Caudate nucleus (tissue), 63 donors: ENCODE measurements at places on chromosomes 3 and 15.

DNA sequence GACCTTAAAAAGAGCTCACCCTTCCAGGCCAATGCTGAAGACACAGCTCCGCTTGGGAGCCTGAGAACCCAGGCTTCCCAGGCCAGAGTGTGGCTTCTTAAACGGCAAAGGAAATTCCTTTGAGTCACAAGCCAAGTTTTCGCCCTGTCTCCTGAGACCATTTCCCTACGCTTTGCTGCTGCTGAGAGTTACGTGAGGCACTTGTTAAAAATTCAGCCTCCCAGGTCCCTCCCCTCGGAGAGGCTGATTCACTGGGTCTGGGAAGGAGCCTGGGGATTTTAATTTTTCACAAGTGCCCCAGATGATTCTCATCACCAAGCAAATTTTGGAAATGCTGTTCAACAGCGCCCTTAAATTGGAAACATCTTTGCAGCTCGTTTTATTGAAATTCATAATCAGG lies 25.5 kb downstream of the RLBP1 start:
- no peak for DNase-seq

GRCh38 chr3:3792391-3792790 lies 6.8 kb upstream of the LRRN1 start:
- no peak for DNase-seq

GRCh38 chr3:132231633-132232032 lies 85.6 kb upstream of the ACP3 start:
- DNase-seq = no peak

DNA sequence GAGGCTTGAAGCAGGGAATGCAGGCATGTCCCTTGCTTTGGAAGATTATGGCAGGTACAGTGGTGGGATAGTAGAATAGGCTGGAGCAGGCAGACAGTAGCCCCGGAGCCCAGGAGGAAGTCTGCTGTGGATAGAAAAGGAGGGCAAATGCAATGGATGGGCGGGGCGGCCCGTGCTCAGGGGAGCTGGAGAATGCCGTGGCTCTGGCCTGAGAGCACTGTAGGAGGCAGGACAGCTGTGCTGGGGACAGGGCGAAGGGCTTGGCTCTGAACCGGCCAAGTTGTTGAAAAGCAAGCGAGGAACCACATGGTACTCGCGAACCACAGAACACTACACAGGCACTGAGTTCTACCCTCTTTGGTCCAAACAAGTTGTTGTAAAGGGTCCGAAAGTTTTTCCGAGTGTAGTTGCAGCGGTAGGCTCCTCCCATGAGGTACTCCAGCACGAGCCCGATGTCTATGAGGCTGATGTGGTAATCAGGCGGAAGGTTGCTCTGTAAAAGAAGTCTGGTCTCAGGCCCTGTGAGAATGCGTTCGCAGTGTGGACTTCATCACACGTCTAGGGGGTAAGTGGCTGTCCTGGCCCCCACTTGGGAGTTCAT lies 54.7 kb downstream of the TRPM1 start:
- DNase-seq = no peak

- DNase-seq = no peak
These were observed 15.2 kb downstream of the RAB11A start for GRCh38 chr15:65884511-65884910.

DNA sequence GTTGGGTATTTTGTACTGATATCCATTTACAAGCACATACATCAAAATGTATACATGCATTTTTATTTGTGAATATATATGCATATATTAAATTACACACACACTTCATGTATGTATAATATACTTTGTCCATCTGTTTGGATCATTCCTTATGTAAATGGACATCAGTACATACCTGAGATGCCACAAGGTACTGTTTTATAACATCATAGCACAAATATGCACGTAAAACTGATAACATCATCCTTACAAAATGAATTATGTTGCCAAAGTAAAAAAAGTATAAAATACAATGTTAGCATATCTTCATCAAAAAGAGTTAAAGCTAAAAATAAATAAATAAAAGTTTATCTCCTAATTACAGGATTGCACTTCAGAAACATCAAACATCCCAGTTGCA lies 634.8 kb upstream of the UBE2E2 start:
- no peak for DNase-seq

GRCh38 chr15:96304839-96305238 lies 25.7 kb upstream of the NR2F2 start:
- no peak for DNase-seq

- no peak for DNase-seq
These were observed at the start of gene ENTPD3 for GRCh38 chr3:40387001-40387894. Gene ENTPD3, plus strand, starts transcription at chr3:40387184. Its CDS starts 874 bp downstream, at chr3:40388058.

GRCh38 chr3:29720665-29721064 lies 439.8 kb downstream of the RBMS3 start:
- DNase-seq = no peak

DNA sequence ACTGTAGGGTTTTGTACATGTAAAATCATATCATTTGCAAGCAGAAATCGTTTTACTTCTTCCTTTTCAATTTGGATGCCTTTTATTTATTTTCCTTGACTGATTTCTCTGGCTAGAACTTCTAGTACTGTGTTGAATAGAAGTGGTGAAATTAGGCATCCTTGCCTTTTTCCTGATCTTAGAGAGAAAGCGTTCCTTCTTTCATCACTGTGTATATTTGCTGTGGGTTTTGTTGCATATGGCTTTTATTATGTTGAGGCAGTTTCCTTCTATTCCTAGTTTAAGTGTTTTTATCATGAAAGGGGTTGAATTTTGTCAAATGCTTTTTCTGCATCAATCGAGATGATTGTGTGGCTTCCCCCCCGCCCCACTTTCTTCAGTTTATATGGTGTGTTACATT lies 140.9 kb downstream of the ATG7 start:
- DNase-seq = no peak

DNA sequence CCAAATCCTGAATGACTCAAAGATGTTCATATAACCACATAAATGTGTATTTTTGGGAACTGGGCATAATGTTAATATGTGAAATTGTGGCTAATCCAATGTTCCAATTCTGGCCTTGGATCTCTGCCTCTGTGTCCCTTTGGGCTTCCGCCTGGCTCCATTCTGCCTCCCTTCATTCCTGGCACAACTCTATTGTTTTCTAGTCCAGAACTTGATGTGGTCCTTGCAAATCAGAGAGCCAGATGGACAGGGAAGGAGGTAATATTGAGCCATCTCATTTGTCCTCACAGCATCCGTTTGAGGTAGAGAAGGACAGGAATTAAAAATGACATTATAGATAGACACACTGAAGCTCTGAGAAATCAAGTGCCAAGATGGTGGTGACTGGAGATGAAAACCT lies 355.7 kb upstream of the TBL1XR1 start:
- no peak for DNase-seq

DNA sequence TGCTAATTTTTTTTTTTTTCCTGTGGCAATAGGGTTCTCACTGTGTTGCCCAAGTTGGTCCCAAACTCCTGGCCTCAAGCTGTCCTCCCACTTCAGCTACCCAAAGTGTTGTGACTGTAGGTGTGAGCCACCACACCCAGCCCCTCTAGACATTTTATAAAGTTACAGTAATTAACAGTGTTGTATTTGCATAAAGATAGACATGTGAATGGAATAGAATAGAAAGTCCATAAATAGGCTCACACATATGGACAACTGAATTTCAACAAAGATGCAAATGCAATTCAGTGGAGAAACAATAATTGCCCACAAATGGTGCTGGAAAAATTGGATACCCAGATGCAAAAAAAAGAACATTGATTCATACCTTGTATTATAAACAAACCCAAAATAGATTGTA lies 39.9 kb downstream of the PLS1 start:
- DNase-seq = no peak

DNA sequence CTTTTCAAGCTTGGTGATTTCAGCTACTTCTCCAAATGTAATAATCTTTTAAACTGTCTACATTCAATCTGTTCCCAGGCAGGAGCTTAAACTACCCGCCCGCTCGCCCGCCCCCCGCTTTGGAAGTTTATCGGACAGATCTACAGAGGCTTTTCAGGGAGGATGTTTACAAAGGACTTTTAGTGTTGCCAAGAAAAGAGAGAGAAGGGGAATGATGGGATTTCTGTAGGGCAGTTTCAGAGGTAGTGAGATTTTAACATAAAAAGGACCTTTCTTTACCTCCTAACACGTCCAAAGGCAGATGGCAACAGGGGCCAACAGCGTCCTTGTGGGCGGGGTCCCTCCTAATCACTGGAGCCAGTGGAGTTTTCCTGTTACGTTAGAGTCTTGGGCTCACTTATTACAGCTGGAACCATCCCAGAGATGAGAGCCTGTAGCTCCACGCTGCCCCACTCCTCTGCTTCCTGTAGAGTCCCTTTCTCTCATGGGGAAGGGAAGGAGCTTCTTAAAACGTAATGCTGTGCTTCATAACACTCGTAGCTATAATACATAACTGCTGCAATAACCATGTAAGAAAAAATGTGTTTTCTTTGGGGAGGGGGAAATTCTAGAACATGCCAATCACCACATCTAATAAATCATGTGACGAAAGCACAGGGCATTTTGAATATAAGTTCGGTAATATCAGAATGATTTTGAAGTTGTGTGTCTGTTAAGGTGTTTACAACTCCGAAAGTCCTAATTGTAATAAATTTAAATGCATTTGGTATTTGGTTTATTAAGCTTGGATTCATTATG lies 30.9 kb downstream of the HES1 start:
- no peak for DNase-seq

DNA sequence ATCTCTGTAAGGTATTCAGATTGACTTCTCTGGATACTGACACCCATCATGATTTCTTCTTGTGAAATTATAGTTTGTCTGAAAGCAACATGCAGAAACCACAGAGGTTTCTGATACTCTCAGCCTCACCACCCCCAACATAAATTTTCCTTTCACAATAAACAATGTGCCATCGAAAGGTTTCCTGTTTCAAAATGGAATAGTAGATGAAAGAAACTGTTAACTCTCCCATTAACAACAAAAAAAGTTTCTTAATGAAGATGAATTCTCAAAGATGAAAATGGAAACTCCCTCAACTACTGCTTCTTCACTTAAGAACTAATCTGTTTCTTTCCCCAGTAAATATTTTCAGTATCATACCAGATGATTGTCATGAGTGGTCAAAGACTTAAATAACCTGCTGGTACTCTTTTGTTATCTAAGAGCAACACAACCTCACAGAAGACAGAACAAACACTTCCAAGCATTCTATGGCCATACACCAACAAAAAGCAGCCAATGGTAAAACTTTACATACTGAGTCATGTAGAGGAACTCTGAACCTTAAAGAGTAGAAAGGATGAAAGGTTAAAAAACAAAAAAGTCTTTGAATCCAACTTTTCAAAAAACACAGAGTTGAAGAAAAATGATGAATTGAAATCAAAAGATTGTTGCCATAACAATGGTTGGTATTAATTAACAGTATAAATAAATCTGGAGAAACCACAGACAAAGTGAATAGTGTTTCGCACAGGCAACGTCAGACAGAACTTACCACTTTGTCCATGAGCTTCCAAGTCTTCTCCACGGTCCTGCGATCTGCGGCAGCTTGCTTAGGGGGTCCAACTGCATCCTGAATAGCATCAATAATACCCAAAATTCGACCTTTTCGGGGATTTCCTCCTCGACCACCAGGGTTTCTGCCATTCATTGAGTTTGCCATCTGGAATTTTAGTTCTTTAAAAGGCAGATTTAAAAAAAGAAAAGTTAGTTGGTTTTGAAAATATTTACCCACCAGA lies 1.9 kb downstream of the CBLB start:
- DNase-seq = no peak
